ENCODE measurements at places on chromosomes 11 and 22.

- no peak for DNase-seq
Measured at GRCh38 chr11:130049328-130049771, 20.3 kb upstream of the APLP2 start.

GRCh38 chr11:118886681-118887111, 3.0 kb downstream of the CXCR5 start:
- no peak for DNase-seq

DNA sequence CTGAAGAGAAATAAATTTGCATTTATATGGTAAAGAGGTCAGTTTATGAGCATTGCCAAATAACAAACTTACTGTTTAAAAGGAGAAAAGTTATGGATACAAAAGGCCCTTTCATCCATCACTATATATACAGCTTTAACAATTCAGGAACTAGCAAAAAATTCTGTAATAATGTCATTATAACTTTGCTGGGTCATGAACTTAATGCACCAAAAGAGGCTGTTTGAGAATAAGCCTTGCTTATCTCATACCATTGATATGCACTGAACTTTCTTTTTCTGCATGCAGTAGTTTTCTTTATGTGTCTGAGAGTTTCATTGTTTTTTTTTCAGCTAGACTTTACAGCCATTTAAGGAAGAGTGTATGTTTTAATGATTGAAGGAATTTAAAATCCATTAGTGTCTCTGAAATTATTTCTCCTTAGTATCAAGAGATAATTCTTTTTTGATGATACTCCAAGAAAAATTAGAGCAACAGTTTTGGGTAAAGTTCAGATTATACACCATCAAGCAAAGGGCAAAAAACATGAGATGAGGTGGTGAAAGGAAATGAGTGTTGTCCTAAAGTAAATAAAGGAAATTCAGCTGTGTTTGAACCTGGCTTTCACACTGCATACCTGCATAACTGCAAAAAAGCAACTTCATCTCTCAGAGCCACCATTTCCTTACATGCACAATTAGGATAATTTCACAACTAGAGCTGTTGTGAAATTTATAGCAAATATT, 188.2 kb upstream of the ANO3 start:
- DNase-seq, result no peak

DNA sequence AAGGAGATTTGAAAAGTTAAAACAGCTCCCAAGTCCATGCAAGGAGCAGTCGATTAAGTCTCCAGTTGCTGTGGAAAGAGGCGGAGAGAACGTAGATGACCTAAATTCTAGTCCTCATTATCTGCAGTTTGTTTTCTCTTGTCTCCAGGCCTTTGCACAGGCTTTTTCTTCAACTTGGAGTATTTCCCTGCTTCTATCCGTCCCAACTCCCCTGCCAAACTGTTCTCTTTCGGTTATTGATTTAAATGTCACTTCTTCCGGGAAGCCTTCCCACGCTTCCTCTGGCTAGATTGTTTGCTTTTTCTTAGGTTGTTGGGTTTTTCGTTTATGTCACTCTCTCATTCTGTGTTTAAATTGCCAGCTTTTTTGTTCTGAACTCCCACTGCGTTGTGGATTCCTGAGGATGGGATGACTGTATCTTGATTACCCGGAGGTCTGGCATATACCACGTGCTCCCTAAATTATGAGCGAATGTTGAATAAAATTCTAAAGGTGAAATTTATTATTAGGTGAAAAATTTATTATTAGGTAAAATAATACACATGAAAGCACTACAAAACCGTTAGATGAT, 463 bp downstream of the TMEM126B start:
- DNase-seq, result no peak

GRCh38 chr11:62709247-62710000, 1.9 kb downstream of the GNG3 start:
- DNase-seq, result peak; percentile 98

DNA sequence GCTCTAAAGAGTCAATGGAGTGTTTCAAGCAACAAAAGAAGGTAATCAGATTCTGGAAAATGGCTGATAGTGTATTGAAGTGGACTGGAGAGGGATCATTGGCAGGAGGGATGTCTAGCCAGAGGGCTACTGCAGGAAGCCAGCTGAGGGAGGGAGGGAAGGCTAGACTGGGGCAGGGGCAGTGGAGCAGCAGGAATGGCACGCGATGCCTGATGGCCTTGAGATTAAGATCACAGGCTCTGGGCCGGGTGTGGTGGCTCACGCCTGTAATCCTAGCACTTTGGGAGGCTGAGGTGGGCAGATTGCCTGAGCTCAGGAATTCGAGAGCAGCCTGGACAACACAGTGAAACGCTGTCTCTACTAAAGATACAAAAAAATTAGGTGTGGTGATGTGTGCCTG, 47.5 kb upstream of the PRDM11 start:
- DNase-seq, result no peak

DNA sequence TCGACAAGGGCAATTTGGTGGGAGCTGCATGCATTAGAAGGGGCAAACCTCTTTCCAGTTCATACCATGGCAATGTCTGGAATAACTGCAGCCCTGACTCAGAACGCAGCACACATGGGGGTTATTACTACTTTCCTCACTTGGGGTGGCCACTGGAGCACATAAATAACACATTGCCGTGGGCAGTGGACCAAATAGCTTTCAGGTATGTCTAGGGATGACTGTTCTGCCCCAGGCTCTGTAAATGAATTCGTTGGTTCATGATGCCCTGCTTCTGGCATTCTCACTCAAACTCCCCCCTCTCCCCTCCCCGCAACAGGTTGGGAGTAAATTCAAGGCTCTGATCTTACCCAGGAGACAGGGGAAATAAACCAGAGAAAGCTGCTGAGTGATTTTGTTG, 238.0 kb upstream of the PLET1 start:
- no peak for DNase-seq

DNA sequence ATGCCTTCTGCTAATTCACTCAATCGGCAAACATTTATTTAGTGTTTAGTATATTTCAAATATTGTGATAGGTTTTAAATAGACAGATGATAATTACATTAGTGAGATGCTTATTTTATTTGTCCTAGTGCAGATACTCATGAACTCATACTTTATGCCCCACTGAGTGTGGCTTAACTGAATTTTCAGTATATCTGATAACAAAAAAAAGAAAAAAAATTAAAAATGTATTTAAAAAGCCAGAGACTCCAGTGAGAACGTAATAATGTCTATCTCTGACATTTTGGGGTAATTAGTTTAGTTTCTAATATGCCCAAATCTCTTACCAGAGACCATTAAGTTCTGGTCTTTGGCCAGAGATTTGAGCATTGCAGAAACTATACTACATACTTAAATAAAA, 332.6 kb upstream of the CHORDC1 start:
- DNase-seq, result no peak

DNA sequence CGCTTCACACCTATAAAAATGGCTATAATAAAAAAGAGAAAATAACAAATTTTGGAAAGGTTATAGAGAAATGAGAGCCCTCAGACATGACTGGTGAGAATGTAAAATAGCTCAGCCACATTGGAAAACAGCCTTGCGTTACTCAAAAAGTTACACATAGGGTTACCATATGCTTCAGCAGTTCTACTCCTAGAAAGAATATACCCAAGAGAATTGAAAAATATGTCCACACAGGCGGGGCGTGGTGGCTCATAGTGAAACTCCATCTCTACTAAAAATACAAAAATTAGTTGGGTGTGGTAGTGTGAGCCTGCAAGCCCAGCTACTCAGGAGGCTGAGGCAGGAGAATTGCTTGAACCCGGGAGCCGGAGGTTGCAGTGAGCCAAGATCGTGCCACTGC, 7.6 kb upstream of the JHY start:
- no peak for DNase-seq

- DNase-seq, result no peak
Measured at GRCh38 chr11:9053316-9054035, 37.9 kb downstream of the SCUBE2 start.

- DNase-seq, result no peak
Measured at GRCh38 chr11:20489948-20490347, 102.4 kb downstream of the PRMT3 start.

DNA sequence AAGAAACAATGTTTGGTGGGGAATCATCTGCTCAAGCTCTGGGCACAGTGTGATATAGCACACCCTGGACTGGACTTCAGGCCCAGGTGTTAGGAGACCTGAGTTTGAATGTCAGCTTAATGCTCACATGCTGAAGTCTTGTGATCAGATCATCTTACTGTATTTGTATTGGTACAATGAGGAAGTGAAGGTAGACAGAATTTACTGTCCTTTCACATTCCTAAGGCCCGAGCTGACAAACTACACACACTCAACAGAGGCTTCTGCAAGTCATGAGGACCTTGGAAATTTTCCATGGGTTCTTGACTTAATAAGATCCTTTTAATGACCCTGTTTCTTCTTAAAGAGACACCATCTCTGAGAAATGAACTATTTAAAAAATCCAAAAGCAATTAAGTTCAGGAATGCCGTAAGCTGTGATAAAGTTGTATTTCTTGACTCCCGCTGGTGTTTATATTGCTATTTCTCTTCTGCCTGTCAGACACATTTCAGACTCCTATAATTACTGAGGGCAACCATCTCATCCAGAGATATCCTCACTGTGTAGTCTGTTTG, 802.0 kb downstream of the DLG2 start:
- DNase-seq, result no peak

GRCh38 chr11:63609971-63610580, 4.2 kb downstream of the PLAAT3 start:
- DNase-seq, result no peak

- no peak for DNase-seq
Measured at GRCh38 chr11:10032935-10033334, 261.1 kb downstream of the SBF2 start.

- no peak for DNase-seq
Measured at GRCh38 chr11:65525546-65526480, 930 bp downstream of the SCYL1 start.

DNA sequence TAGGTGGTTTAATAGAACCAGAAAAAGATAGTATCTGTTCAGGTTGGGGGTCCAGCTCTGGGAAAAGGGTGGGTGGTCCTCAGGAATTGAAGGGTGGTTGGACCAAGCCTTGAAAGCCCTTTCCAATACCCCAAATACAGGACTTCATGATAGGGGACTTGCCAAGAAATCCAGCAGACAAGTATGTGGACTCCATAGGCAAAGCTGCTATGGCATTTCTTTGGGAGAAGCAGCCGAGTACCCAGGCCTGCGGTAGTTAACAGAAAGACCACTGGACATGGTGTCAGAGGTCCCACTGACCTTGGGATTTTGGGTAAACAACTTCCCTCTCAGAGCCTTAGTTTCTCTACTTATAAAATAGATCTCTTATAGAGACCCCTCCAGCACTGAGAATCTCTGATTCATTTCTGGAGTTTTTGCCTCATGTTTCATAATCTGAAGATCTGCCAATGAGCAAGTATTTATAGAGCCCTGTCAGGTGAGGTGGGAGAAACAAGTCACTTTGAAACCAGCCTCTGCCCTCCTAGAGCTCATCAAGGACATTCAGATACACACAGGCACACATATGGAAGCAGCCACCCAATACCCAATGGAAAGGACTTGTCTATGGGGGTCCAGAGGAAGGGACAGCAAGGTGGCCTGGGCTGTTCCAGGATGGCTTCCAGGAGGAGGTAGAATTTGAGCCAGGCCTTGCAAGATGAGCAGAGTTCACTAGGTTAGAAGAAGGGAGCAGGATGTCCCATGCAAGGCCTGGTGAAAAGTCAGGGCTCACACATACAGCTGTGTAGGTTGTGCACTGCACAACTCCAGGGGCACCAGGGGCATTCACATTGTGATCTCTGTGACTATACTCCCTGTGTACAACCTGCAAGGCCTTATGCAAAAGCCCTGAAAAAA, 31.0 kb upstream of the ACCSL start:
- no peak for DNase-seq

DNA sequence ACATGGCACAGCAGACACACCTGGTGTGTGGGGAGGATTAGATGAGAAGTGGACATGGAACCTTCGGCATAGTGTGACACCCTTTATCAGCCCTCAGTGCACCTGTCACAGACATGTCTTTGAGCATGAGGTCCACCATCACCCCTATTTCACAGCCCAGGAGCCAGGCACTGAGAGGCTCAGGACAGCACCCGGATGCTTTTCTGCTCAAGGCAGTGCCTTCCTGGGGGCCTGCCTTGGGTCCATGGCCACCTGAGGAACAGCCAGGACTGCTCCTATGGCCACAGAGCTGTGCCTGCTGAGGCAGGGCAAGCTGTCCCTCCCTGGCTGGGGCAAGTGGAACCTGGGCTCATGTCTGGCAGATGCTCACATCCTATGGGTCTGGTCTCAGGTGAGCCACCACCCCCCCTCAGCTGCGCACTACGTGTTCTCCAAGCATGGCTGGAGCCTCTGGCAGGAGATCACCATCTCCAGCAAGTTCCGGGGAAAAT, 75.8 kb downstream of the MORC2 start:
- DNase-seq, result no peak

DNA sequence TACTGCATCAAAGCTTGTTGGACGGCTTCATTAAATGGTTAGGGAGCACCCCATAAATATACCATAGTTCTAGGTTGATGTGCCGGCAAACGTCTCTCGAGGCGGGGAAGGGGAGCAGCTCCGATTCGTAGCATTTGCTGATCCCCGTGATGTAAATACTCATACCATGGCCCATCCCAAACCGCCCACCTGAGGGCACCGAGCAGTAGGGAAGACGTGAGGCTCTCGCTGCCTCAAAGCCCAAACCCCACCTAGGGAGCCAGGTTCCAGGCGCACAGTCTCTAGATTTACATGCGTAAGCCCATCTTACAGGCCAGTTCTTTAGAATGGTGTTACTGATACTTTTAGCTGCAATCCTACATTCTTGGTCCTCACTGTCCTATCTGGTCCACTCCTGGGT, 124.0 kb downstream of the FEZ1 start:
- DNase-seq, result no peak

GRCh38 chr22:20024650-20025397, 3.9 kb downstream of the TANGO2 start:
- no peak for DNase-seq

DNA sequence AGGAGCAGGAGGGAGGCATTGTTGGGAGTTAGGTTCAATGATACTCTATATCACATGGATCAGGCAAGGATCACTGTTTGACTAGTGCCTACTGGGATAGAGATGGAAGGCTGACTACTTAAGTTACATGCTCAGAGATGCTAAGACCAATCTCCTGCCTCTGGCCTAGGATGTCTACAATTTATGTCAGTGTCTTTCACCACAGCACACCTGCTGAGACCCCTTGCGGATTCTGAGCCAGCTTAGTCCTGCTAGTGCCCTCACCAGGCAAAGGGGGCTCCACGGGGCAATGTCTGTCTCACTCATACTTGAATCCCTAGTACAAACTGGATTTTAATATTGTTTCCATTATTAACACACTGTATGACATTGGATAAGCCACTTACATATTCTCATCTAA, 732.5 kb downstream of the DLG2 start:
- DNase-seq, result no peak

DNA sequence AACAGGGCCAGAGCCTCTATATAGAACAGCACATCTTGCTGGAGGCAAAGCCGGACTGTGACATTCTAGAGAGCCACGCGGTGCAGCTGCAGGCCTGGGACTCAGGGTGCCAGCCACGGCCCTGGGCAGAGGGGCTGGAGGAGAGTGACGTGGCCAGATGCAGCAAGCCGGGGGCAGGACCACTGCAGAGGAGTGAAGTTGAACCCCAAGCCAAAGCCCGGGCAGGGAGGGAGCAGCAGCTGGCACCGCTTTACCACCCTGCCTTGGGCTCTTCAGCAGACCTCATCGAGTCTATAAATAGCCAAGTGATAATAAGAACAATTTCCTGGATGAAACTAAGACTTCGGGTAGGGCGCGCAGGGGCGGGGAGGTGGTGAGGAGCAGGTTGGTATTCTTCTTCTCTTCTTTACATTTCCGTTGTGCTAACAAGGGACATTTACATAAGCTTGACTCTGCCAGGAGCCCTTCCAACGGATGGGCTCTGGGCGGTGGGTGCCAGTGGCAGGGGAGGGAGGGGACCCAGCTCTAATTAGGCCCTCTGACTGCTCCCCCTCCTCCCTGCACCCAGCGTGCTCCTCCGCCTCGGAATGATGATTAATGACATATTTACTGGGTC, 110.2 kb downstream of the ST3GAL4 start:
- no peak for DNase-seq
